Heart right ventricle (tissue), 16 donors: ENCODE measurements at places on chromosomes 12 and 14. TPM values are rescaled to one million over a fixed set of nuclear protein-coding genes. Genes with fewer than 3 reads are reported as not detected.

- DNase-seq: no peak
- no peaks in the 10 kb centered on the region for H3K36me3 ChIP-seq
- no peaks in the 10 kb centered on the region for H3K27me3 ChIP-seq
- no peak overlapping the region for H3K27ac ChIP-seq
- peaks cover 27% of the 10 kb centered on the region for H3K4me1 ChIP-seq
- H3K4me3 ChIP-seq: no peak overlapping the region
Measured at GRCh38 chr12:49236423-49236822, 28.5 kb upstream of the TUBA1C start.

DNA sequence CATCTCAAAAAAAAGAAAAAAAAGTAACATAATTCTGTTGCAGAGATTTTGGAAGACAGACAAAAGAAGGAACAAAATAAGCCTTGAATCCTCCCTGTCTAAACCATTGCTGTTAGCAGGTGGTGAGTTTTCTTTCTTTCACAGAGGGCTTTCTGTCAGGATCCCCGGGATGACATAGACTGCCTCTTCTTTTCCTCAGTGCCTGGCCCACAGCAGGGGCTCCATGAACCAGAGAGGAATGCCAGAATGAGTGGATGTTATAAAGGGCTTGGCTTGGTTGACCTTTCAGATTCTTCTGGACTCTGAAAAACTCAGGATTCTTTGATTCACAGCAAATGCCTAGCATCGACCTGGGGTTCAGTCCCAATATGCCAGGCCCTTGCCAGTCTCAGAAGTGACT lies 45.8 kb upstream of the CORO1C start:
- H3K36me3 ChIP-seq: no peaks in the 10 kb centered on the region
- no peak for DNase-seq
- H3K27me3 ChIP-seq: no peaks in the 10 kb centered on the region
- H3K27ac ChIP-seq: no peak overlapping the region
- peaks cover 50% of the 10 kb centered on the region for H3K4me1 ChIP-seq

DNA sequence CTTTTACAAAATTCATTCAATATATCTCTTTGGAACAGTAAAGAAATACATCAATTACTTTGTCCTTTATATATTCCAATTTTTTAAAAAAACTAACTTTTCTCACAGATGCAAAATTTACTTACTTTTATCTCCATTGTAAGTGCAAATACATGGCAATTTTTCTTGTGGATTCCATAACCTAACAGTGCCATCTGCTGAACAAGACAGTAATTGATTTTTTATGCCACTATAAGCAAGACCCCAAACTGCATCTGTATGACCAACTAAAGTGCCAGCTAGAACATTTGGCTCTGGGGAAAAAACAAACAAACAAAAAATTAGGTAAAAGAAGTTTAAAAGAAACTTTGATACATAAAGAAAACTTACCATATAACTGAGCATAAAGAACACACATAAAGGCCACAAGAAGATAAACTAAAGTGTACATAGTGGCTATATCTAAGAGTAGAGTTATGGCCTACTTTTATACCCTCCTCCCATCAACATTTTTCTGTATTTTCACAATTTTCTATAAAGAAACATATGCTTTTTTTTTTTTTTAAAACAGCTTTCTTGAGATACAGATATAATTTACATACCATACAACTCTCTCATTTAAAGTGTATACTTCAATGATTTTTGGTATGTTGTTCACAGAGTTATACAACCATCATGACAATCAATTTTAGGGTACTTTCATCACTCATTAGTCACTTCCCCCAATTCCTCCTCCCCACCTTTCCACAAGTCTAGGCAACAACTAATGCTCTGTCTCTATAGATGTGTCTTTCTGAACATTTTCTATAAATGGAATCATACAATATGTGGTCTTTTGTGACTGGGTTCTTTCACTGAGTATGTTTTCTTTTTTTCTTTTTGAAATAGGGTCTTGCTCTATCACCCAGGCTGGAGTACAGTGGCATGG lies 32.6 kb downstream of the COCH start:
- H3K27me3 ChIP-seq: no peaks in the 10 kb centered on the region
- H3K36me3 ChIP-seq: no peaks in the 10 kb centered on the region
- no peak overlapping the region for H3K27ac ChIP-seq
- no peak overlapping the region for H3K4me3 ChIP-seq
- no peak for DNase-seq

DNA sequence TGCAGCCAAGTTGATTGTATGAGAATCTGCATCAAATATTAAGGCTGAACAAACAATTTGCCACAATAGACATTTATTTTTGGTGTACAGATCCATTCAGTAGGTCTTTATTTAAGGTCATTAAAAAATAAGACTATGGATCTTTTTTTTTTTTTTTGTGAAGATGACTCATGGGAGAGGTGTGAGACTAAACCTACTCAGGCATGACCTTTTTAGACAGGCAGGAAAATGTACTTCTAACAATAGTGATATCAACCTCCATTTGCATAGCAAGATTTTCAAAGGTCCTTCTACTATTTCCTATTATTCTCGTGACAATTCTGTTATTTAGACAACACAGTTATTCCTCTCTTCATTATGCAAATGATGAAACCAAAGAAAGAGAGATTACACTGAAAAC lies 39.9 kb upstream of the PTPRR start:
- no peak overlapping the region for H3K4me3 ChIP-seq
- no peaks in the 10 kb centered on the region for H3K36me3 ChIP-seq
- H3K27me3 ChIP-seq: no peaks in the 10 kb centered on the region
- no peaks in the 10 kb centered on the region for H3K4me1 ChIP-seq
- no peak for DNase-seq
- no peak overlapping the region for H3K27ac ChIP-seq

GRCh38 chr14:23910101-23910875 lies 43.3 kb upstream of the DHRS4 start:
- H3K27me3 ChIP-seq: peaks cover 10% of the 10 kb centered on the region
- no peak overlapping the region for H3K27ac ChIP-seq
- H3K36me3 ChIP-seq: no peaks in the 10 kb centered on the region
- H3K4me1 ChIP-seq: peaks cover 1% of the 10 kb centered on the region
- H3K4me3 ChIP-seq: no peak overlapping the region

GRCh38 chr14:65371784-65372183 lies 40.7 kb upstream of the FUT8 start:
- no peak for DNase-seq
- H3K36me3 ChIP-seq: no peaks in the 10 kb centered on the region
- H3K4me1 ChIP-seq: no peaks in the 10 kb centered on the region
- H3K27me3 ChIP-seq: no peaks in the 10 kb centered on the region
- no peak overlapping the region for H3K27ac ChIP-seq

- H3K27me3 ChIP-seq: no peaks in the 10 kb centered on the region
- H3K36me3 ChIP-seq: no peaks in the 10 kb centered on the region
- peaks cover 5% of the 10 kb centered on the region for H3K4me1 ChIP-seq
- H3K4me3 ChIP-seq: no peak overlapping the region
Measured at GRCh38 chr12:8894986-8895385, 19.3 kb upstream of the PHC1 start.

DNA sequence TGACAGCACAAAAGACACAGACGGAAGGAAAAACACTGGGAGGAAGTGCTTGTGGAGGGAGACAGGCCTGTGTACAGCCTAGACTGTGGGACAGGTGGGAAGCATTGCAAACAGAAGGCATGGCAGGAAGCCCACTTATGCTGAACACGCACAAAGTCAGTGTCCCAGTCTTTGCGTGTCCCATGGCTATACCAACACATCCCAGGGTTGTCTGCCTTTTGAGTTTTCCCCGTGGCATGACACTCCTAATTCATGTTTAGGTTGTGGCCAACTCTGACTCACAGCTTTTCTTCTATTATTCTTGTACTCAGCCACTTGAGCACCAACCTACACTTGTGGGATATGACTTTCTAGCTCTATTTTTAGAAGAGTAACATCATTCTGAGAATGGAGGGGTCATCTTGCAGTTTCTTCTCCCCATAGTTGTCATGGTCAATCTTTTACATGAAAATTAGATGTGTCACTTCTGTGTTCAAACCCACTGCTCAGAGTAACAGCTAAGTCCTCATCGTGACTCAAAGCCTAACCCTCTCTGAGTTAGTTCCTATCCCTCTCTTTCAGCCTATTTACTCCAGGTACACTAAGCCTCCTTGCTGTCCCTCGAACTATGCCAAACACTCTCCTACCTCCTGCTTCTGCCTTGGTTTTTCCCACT lies 27.5 kb upstream of the JPH4 start:
- DNase-seq: no peak
- no peaks in the 10 kb centered on the region for H3K36me3 ChIP-seq
- no peaks in the 10 kb centered on the region for H3K27me3 ChIP-seq
- H3K4me3 ChIP-seq: no peak overlapping the region
- no peak overlapping the region for H3K27ac ChIP-seq

- H3K36me3 ChIP-seq: no peaks in the 10 kb centered on the region
- no peak overlapping the region for H3K27ac ChIP-seq
- H3K4me3 ChIP-seq: no peak overlapping the region
- no peaks in the 10 kb centered on the region for H3K4me1 ChIP-seq
- H3K27me3 ChIP-seq: no peaks in the 10 kb centered on the region
- DNase-seq: no peak
Measured at GRCh38 chr12:127539226-127539858, 727.6 kb upstream of the TMEM132C start.

SLCO1B1 gene
- not detected for total RNA-seq
